ENCODE measurements at places on chromosomes 7 and 10.
A peak's percentile ranks its signal among the peaks of the same experiment; 100 is the strongest.

DNA sequence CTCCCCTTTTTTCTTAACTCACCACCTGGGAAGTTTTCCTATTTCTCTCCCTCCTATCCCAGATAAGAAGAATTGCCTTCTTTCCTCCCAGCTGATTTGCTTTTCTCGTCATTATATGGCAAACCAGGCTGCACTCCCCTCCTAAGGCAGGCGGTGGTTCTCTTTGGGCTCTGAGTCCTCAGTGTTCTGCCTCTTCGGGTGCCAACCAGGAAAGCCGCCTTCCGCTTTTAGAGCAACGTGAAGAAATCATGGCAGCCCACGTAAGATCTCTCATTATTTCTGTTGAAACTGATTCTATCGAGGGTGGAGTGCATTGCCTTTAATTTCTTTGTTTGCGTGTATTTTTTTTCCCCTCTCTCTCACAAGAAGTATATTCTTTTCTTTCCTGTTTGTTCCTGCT, 141.9 kb downstream of the CUX1 start:
- DNase-seq = no peak

DNA sequence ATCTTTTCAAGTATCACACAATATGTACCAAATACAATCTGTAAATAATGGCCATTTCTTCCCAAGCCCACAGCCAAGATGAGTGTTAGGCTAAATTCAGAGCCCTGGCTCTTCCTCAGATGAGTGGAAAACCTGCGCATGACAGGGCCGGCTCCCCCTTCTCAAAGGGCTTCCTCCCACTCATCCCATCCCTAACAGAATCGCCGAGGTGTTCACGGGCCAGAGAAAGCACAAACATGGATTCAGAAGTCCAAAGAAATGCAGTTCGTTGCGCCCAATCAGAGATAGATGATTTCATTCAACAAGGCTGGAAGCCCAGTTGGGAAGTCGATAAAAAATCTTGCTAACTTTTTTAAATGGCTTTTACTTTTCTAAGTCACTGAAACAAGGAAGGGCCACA, 121.8 kb downstream of the UBE2H start:
- DNase-seq = no peak

GRCh38 chr10:34814223-34814912, 728 bp downstream of the PARD3 start:
- DNase-seq = no peak

DNA sequence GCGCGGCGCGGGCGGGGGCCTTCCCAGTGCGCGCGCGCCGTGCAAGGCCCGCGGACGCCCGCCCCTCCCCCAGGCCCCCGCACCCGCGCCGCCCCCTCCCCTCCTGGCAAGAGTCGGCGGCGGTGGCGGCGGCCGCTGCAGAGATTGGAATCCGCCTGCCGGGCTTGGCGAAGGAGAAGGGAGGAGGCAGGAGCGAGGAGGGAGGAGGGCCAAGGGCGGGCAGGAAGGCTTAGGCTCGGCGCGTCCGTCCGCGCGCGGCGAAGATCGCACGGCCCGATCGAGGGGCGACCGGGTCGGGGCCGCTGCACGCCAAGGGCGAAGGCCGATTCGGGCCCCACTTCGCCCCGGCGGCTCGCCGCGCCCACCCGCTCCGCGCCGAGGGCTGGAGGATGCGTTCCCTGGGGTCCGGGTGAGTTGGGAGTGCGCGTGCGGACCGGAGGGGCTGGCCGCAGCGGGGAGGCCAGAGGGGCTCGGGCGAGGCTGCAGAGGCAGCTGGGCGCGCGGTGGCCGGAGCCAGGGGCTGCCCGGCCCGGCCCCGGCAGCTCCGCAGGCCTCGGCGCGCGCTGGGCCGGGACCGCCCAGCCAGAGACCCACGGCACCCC, at the start of gene BMPR1A:
BMPR1A (plus strand) TSS at position 109 of the 602 bp plus-strand sequence. CDS start 119,400 bp downstream, outside the sequence.
- DNase-seq = no peak

DNA sequence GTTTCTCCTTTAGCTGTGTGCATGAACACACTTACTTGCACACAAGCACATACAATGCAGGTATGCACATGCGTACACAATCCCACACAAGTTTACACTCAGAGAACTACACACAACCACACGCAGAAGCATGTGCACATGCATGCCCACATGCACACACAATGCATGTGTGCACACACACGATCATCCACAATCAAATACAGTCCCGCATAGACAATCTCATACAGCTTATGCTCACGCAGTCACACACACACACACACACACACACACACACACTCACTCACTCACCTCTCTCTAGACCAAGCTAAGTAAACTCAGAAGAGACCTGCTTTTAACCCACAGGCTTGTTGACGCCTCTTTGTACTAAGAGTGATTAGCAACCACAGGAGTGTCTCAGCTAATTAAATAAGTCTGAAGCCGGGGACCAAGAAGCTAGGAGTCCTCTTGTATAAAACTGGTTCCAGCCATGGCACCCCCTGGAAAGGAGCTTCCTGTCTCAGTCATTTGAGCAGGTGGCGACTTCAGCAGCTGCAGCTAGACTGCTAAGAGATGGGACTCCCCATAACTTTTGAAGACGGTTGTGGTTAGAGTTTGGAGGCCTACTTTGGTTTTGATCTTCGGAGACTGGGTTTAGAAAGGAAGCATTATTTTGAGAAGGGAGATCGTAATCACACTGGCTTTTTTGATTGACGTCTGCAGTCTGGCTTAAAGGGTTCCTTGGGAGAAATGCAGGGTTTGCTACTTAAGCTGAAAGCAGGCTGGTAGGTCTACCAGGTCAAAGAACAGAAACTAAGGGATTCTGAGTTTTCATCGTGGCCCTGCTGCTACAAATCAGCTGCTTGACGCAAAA, 82.3 kb upstream of the ADRB1 start:
- DNase-seq = peak; percentile 10

Measured in stimulated activated CD4-positive, alpha-beta T cell treated with anti-CD3 and anti-CD28 coated beads, Interleukin-1b, Interleukin-23, amount 100 ng/mL, for 24 hours (primary cell).